ENCODE measurements at places on chromosomes 7 and 10.

- no peak for DNase-seq
Measured at GRCh38 chr7:135262623-135263320, 29.1 kb downstream of the STRA8 start.

DNA sequence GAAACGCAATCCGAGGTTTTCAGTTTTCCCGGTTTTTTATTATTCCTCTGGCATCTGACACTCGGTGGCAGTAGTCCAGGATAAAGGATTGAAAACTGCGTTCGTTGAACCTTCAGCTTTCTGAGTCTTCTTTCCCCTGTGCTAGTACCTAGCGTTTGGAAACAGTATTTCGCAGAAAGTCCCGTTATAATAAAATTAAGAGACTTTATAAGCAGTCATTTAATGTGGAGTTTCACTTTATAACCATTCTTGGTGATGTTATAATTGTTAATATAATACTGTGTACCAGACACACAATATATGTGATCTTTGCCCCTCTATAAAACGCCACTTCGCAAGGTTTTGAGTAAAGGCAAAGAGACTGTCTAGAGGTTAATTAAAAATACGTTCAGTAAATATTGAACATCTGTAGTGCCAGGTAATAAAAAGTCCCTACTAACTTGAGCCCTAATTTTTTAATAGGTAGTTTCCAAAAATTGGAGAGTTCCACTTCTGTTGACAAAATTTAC, 874 bp downstream of the CISD1 start:
- DNase-seq: no peak

DNA sequence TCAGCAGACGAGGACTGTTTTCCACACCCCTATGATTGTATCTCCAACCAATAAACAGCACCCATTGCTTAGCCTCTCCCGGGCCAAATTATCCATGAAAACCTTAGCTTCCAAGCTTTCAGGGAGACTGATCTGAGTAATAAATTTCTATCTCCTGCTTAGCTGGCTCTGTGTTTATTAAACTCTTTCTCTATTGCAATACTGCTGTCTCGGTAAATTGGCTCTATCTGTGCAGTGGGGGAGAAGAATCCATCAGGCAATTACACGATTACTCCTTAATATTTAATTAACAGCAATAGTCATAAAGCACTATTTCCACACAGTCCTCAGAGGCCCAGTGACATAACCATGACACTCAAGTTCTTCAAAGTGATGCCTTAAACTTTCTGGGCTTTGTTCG, 1122.8 kb downstream of the TYW1 start:
- no peak for DNase-seq

GRCh38 chr10:87093632-87094372, 841 bp downstream of the GLUD1 start:
- DNase-seq: no peak

GRCh38 chr10:5943536-5943935, 33.8 kb downstream of the IL15RA start:
- no peak for DNase-seq

DNA sequence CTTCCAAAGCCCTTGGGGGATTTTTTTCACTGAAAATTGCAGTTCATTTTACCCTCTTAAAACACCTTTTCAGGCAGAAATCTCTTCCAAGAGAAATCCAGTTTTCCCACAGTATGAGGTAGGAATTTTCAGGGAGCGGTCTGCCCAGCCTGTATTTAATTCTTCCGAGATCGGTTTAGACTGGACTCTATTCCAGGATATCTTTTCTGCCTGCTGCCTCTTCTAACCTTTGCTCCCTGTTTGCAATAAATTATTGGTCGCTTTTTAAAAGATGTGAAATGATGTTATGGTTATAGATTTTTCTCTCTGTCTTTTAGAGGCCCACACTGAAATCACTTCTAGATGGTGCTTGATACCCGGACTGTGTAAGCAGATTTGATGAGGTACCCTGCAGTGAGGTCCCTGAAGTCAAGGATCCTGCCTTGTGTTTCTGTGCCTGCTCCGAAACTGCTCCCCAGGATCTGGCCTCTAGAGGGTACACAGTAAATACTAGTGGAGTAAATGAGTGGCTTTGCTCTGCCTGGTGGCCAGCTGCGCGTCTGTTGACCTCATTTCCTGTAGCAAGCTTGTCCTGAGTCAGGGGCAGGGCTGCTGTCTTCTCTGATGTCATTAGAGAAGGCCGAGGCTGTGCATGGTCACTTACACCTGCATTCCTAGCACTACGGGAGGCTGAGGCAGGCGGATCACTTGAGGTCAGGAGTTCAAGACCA, 191.6 kb downstream of the FANK1 start:
- no peak for DNase-seq

DNA sequence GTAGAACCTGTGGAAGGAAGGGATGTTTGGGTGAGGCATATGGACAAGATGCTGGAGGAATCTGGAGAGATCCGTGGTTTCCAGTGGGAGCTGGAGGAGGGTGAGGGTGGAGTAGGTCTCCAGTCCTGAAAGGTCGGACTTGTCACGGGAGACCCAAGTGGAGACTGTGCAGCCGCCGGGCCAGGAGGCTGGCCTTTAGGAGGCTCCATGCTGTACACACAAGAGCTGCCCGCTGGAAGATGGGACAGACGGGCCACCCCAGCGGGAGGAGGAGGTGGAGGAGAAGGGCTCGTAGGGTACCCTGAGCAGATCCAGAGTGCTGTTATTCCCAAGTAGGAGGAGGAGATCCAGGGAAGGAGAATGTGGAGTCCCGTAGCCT, 106.7 kb downstream of the NKX6-2 start:
- DNase-seq: no peak

DNA sequence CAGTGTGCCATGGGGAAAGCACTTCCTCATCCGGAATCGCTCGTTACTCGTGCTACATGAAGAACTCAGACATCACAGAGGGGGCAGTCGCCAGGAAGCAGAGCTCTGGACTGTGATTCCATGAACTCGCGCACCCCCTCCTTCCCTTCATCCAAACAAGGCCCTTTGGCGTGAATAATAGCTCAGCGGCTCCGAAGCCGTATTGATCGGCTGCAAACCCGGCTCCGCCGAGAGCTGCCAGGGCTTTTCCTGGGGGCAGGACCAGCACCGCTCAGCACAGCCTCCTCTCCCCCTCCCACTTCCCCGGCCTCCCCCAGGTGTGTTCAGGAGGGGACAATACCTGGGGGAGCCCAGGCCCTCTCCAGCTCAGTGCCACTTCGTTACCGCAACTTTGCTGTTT, 129.0 kb upstream of the TCF7L2 start:
- DNase-seq: no peak

- peak; percentile 47 for DNase-seq
Measured at GRCh38 chr7:36390199-36391090, 783 bp downstream of the ANLN start.

DNA sequence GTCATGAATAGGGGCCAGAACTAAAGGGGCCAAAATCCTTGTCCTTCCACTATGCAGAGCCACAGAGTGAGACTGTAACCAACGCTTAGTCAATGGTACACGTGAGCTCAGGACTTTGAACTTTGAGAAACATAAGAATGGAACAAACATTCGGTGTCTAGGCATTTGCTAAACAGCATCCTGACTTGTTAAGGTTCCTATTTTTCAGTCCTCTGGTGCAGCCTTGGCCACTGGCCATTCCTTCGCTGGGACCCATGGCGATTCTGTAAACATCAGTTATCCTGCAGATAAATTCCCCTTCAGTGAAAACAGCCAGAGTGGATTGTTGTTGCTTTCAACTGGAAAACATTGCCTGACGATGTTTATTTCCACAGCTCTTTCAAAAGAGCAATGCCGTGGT, 266.8 kb downstream of the SORCS1 start:
- DNase-seq: no peak

DNA sequence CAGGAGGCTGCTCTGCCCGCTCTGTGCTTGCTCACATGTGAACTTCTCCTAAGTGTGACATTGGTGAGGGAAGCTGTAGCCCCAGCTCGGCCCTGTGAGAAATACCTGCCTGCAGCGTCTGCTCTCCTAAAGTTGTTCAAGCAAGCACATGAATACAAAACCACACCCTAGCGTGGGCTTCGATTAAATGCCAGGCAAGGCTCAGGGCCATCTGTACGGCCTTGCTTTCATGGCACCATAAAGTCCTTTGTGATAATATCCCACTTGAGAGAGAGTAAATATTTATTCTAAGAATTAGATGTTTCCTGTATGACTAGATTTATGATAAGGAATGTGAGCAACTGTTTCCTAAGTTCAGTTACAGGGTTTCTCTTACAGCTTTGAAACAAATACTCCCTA, 262.8 kb upstream of the KLF14 start:
- no peak for DNase-seq

DNA sequence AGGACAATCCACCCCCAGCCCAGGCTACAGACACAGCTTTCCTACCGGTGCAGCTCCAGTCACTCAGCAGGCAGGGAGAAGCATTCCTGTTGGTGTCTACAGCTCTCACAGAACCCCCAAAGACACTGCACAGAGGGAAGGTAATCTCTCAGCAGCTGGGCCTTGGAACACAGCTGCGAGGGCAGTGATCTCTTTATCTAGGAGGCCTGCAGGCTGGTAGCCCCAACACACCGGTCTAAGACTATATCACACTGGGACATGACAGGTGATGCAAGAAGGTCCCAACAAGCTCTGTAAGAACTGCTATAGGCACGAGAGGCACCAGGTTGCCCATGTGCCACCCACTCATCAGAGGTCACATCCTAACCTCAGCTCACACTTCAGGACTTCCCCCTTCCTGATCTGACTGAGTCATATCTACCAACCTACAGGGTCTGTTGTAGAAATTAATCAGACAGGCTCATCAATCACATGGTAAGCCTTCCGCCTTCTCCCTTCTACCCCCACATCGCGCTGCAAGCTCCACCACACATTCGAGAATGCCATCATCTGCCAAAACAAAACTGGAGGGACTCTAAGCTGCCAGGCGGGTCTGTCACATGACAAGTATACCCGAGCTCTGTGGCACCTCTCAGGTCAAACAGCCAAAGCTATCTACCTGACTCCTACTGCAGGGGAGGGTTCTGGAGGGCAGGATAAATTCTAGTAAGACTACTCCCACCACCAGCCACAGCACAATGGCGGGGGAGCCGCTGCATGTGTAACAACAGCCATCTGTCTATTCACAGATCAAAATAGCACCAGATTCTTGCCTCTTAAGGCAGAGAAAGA, 26.1 kb downstream of the FAM53B start:
- no peak for DNase-seq

- DNase-seq: no peak
Measured at GRCh38 chr7:137539111-137539715, 195.7 kb upstream of the PTN start.

DNA sequence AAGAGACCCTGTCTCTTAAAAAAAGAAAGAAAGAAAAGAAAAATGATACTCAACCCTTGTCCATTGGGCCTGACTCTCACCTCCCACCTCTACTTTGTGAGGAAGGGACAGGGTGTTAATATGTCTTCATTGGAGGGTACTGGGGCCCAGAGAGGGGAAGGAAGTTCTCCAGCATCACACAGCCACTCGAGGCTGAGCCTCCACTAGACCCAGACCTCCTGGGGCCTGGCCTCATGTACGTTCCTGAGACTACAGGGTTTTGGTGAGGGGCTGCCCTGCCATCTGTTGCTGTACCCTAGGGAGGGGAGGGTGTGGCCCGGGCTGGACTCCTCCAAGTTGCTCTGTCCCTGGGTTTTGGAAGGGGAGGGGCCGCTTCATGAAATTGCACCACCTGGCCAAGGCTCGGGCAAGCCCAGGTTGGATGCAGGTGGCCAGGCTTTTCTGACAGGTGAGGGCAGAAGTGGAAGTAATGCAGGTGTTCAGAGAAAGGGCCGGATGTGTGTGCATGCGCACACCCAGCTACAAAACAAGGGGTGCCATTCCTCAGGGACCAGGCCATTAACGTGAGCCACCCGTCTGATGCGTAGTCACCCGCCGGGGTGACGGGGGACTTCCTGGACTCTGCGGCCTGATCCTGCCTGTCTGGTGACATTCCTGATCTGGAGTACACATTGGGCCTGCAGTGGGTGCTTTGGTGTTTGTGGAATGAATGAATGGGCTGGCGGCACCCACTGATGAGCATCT, 21.7 kb downstream of the GTF2IRD1 start:
- no peak for DNase-seq

- DNase-seq: no peak
Measured at GRCh38 chr7:84264396-84264795, 69.8 kb upstream of the SEMA3A start.

- no peak for DNase-seq
Measured at GRCh38 chr7:94612661-94613060, 43.3 kb downstream of the SGCE start.

- no peak for DNase-seq
Measured at GRCh38 chr7:75823198-75823910, 9.7 kb upstream of the CCL24 start.

GRCh38 chr10:21372651-21373410, 152.7 kb downstream of the SKIDA1 start:
- peak; percentile 49 for DNase-seq

- no peak for DNase-seq
Measured at GRCh38 chr10:13453896-13454295, 74.9 kb downstream of the BEND7 start.

GRCh38 chr7:149783386-149784250, 10.2 kb upstream of the ZNF467 start:
- DNase-seq: no peak

DNA sequence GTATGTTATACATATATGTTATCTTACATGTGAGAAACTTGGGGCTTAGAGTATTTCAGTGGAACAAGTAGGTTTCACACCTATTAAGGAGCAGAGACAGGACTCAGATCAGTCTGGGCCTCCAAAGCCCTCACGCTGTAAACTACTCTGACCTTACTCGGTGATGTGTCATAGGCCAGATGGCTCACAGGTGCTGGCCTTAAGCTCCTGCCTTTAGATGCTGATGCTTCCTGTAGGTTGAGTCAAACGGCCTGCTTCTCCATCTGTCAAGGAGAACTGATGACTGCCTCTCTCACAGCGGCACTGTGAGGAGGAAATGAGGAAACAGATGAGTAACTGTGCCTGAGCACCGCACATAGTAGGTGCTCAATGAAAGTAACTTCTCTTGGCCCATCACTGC, 312.6 kb upstream of the COBL start:
- no peak for DNase-seq

GRCh38 chr10:60767424-60767823, 10.9 kb upstream of the CDK1 start:
- DNase-seq: no peak

DNA sequence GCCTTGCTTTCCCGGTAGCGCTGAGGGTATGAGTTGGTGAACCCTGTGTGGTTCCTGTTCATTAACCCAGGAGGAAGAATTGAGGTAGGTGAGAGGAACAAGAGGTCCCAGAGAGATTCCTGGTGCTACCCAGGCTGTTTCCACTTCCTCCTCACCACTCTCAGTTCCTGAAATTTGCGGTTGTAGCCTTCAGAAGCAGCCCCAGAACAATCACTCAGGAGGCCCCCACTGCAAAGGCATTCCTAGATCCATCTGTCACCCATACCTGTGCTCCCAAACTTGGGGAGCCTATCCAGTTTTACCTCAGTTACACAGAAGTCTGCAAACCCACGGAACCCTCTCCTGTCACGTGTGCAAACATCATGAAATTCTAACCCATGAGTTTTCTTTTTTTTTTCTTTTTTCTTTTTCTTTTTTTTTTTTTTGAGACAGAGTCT, 9.0 kb upstream of the PIP4K2A start:
- DNase-seq: no peak

DNA sequence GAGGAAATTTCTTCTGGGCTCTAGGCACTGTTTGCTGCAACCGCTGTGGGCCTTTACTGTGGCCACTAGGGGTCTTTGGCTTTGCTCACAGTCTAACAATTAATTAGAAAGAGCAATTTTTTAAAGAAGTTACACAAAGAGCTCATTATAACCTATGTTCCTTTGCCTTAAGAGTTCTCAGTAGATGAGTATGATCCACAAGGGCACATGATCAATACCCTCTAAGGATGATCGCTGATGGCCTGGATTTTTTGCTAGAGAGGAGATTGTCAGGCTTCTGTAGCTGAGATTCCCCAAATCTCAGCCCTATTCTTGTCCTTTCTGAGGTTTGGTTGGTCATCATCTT, 80.8 kb upstream of the RHOBTB1 start:
- no peak for DNase-seq

Data from SW 1271 (cell line).